ENCODE measurements at places on chromosomes 7 and 10.
A peak's percentile ranks its signal among the peaks of the same experiment; 100 is the strongest.

- DNase-seq, result no peak
These were observed 97.2 kb downstream of the DOCK4 start for GRCh38 chr7:112108981-112109380.

DNA sequence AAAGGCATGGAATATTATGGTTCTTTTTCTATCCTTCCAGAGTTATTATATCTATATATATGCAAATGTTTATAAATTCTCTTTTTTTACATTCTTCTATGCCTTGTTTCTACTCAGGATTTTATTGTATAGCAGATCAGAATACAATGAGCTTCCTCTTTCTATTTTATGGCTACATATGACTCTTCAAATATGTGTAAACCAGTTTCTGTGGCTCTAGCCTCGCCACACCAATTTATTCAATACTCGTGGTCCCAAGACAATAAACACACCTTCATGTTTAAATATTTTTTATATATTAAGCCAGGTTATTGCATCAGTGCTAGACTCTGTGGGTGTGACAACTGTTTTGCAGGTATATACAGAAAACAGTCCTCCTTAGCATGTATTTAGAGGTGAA lies 237.5 kb upstream of the MKLN1 start:
- no peak for DNase-seq

DNA sequence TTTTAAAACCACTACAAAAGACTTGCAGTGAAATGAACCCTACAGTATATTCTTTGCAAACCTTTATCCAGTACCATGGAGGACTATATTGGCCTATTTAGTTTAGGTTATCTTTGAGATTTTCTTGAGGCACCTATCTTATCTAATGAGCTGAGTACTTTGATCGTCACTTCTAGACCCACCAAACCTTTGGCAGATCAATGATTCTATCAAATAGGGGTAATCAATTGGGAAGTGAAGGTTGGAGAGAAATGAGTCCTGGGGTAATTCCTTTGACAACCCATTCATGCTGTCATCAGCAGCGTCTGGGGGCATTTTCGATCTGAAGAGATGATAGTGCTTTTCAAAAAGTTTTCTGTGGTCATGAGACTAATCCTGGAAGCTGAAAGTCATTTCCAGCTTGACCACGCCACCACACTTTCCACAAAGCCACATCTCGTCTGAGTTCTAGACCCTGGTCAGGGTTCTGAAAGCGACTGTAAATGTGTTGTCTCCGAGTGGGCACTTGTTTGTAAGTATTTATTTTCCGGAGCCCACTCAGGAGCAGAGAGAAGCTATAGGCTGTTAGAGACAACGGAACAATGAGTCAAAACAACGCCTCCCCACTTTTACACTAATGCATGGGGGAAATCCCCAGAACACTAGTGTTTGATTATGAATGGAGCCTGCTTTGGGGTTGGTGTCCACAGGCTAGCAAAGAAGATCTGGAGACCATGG lies 4.8 kb downstream of the EGR2 start:
- no peak for DNase-seq

- peak; percentile 16 for DNase-seq
These were observed 31.3 kb downstream of the KIN start for GRCh38 chr10:7756360-7756992.

DNA sequence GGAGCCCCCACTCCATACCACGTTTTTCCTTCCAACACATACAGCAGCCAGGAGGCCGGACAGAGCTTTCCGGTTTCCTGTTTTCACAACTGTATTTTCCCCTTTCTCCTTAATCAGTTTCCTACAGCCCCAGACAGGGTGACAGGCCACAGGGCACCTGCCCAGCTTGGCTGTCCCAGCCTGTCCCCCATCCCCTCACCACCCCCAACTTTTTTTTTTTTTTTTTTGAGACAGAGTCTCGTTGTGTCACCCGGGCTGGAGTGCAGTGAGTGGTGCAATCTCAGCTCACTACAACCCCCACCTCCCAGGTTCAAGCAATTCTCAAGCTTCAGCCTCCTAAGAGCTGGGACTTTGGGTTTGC lies 10.3 kb upstream of the HSPB1 start:
- DNase-seq, result peak; percentile 35

DNA sequence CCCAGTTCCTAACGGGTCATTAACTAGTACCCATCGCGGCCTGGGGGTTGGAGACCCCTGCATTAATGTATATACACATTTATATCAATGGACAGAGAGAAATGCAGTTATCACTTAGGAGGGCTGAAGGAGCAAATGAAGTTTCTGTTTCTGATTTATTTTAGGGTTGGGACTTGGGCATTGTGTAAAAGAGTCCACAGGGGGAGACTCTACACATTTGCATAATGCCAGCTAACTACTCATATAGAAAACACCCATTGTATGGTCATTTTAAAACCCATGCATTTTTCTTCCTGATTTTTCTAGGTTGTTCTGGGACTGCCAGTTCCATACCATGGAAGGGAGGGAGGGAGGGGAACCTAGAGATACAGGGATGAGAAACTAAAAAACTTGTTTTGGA lies 23.5 kb downstream of the BCCIP start:
- DNase-seq, result no peak

DNA sequence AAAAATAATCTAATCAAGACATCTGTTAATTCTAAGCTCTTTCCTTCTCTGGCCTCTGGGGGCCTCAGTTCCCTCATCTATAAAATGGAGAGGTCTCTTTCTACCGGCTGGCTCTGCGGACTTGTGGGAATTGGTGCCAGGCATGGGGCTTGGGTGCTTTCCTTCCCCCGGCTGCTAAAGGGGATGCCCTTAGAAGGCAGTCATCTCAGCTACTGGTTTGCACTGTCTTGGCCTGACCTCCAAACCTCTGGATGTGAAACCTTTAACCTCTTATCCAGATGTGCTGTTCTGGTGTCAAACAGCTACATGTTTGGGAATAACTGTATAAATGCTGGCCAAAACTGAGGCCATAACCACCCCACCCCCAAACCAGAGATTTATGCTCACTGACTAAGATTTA lies 320.0 kb downstream of the RPS24 start:
- no peak for DNase-seq

- peak; percentile 74 for DNase-seq
These were observed 219.5 kb downstream of the KIAA1217 start for GRCh38 chr10:24428410-24428782.

GRCh38 chr7:102305414-102306268 lies 19.0 kb downstream of the SH2B2 start:
- DNase-seq, result no peak

DNA sequence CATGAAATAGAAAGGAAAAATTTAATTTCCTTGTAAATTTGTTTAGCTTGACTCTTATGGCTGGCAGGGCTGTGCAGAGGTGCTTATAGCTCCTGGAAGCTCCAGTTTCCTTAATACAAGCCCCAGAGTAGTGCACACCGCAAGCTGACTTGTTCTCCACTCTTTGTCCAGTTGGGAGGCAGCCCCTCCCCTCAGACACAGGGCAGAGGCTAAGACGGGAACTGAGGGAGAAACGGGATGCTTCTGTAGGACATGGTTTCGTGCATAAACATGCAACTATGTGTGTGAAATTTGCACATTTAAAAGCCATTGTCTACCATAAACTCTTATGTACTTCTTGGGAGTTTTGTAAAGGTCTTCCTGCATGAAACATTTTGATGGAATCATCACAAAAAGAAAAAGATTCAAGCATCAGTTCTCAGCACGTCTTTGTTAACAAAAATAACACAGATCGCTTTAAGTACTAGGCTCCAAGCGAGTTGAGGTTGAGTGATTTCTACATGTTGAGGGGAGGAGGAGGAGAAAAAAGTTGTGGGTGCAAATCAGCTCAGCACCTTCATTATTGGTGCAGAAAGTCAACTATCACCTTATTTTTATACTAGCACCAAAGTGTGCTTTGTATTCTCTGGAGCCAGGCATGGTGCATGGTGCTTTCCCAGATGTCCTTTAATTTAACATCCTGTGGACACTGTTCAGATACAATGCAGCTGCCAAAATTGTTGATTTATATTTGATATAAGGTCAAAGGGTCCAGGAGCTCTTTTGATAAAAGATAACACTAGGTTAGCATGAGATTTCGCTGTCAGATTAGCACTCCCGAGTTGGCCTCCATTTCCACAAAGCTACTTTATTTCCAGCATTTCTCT lies 124.5 kb downstream of the CHN2 start:
- no peak for DNase-seq

GRCh38 chr7:129343099-129343700 lies 91.0 kb upstream of the STRIP2 start:
- DNase-seq, result peak; percentile 37

DNA sequence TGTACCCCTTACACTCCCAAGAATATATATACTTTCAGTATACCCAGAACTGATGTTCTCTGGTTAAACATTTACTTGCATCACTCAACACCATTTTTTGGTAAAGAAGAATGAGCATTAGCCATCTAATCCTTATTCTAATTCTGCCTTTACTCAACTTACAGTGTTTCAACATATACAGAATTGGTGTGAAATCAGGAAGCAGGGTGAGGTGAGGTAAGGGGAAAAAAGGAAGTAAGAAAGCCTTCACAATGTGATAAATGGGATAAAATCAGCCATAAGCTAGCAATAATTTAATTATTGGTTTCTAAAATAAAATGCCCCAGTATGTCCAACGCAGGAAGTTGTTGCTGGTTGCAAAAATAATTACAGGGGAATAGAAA lies 605.4 kb downstream of the KCNMA1 start:
- no peak for DNase-seq

GRCh38 chr10:118669020-118669791 lies 73.8 kb upstream of the PRLHR start:
- peak; percentile 84 for DNase-seq

DNA sequence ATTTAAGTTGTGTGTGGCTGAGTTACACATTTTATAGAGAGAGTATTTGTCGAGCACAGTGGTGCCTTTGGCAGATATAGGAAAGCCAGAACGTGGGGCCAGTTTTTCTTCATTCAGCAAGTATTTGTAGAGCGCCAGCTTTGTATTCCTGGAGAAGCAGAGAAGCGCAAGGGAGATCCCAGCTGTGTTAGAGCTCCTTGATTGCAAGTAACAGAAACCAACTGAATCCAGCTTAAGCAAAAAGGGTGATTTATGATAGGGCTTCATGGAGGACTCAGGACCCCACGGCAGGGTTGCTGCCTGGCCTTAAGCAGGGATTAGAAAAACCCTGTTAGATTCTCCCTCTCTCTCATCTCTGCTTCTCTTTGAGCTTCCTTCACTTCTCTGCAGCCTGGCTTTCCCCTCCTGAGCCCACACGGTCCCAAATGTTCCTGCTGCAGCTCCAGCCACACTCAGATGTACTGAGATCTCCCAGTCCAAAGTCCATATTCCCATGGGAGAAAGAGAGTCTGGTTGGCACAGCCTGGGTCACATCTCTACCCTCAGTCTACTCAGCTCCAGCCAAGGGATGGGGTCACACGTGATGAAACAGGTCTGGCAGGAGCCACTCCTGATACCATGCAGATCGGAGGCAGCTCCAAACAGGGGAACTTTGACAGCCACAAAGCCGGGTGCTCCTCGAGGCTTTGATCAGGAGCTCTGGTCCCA lies 16.7 kb downstream of the UBTD1 start:
- no peak for DNase-seq

GRCh38 chr10:89255793-89256192 lies 4.2 kb upstream of the LIPA start:
- DNase-seq, result no peak

DNA sequence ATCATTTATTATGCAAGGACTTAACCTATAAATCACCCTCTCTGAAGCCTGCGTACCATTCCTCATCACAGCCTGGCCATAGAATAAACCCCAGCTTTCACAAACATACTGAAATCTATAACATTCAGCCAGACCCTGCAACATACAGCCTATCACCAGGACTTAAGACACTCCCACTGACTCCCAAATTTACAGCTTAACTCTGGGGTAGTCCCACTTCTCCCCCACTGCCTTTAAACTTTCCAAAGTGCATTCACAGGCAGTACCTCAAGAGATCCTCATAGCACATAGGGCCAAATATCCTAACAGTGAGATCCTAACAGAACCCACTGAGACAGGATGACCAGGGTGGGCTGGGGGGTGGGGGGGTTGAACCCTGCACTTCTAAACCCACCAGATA lies 3.5 kb downstream of the LDB1 start:
- DNase-seq, result no peak

DNA sequence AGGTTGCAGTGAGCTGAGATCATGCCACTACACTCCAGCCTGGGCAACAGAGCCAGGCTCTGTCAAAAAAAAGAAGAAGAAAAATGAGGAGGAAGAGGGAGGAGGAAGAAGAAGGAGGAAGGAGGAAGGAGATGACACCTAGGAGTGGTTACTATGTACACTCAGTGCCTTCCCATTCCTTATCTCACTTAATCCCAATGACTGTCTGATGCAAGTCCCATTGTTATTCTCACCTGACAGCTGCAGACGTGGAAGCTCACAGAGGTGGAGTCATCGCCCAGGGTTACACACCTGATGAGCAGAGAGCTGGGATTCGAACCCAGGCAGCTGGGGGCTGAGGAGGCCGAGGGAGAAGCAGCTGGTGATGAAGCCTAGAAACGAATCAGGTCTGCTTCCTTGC lies 258.8 kb downstream of the SNX10 start:
- DNase-seq, result no peak

GRCh38 chr7:135745703-135746312 lies 2.8 kb downstream of the FAM180A start:
- peak; percentile 98 for DNase-seq

- DNase-seq, result no peak
These were observed 157.4 kb upstream of the PFKP start for GRCh38 chr10:2909921-2910320.

DNA sequence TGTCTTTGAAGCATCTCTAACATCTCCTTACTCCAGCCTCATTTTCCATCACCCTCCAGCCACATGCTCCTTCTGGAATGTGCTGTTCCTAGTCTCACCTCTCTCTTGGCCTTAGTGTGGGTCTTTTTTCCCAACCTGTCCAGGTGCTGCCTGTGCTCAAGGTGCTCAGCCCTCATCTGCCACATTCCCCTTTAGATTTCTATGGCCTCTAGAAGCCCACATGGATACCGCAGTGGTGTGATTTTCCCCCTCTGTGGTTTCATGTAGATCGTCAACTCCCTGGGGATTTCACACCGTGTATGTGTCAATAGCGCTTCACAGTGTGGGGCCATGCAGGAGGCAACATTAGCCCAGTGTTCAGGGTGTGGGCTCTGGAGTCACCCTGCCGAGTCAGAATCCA lies 32.5 kb downstream of the BMPER start:
- DNase-seq, result no peak

- no peak for DNase-seq
These were observed 19.8 kb downstream of the OR2F1 start for GRCh38 chr7:143974459-143974858.
